Coronary artery (tissue), 2 donors: ENCODE measurements at places on chromosomes 16 and 17.

- DNase-seq: no peak
Measured at GRCh38 chr16:84739349-84740124, 39.7 kb downstream of the USP10 start.

GRCh38 chr16:24523569-24523968, 15.8 kb upstream of the RBBP6 start:
- DNase-seq: no peak

- no peak for DNase-seq
Measured at GRCh38 chr17:1907216-1907631, 77.4 kb downstream of the RPA1 start.

DNA sequence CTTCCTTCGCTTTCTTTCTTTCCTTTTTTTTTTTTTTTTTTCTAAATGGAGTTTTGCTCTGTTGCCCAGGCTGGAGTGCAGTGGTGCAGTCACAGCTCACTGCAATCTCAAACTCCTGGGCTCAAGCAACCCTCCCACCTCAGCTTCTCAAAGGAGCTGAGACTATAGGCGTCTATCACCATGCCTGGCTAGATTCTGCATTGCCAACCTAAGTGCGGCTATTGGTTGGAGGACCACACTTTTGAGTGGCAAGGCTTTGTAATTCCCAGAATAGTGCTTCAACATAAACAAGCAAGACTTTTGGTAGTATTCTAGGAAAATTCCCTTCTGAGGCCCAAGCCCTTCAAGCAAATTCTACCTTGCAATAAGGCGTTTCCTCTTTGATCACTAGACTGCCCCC, 107.8 kb downstream of the YPEL2 start:
- DNase-seq: no peak

- no peak for DNase-seq
Measured at GRCh38 chr17:65697661-65698060, 136.2 kb upstream of the AXIN2 start.

- DNase-seq: no peak
Measured at GRCh38 chr17:82860606-82861392, 21.0 kb upstream of the ZNF750 start.

- DNase-seq: no peak
Measured at GRCh38 chr16:24747441-24747840, 18.0 kb downstream of the TNRC6A start.

DNA sequence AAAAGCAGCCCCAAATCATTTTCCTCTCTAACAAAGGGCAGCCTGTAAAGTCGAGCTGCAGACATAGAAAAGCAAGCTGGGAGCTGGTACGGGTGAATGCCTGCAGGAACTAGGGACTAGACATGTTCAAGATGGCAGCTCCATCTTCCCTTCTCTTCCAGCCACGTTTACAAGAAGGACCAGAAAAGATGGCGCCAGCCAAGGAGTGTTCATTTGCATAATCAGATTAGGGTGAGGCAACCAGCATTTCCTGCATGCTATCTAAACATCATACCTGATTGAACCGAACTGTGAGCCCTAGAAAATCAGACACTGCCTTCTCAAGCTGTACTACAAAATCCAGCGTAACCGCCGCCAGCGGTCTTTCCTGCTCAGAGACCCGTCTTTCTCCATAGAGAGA, 896.8 kb downstream of the CDH11 start:
- no peak for DNase-seq

DNA sequence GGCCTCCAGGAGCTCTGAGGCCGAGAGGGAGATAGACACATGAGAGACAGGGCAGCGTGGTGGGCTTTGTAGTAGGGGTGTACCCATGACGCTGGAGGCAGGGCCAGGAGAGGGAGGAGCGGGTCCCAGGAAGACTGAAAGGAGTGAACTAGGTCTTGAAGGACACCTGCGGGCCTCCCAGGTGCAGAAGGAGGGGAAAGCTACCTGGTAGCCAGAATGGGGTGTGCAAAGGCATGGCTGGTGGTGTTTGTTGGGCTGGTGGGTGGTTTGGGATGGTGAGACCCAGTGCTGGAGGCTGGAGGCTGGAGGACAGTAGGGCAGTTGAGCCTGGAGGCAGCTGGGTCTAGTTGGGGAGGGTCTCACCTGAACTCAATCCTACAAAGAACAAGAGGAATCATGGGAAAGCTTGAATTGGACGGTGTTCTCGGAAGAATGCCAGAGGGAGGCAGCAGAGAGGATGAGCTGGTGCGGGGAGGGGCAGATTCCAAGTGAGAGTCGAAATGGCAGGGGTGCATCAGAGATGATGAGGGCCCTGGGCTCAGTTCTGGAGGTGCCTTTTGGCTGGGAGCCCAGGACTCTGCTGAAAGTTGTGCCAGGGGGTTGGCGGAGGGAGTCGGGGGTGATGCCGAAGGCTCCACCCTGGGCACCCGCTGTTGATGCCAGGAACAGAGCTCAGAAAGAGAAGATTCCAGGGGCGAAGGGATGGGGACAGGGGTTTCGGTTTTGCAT, 21.2 kb downstream of the C1QTNF1 start:
- DNase-seq: no peak

DNA sequence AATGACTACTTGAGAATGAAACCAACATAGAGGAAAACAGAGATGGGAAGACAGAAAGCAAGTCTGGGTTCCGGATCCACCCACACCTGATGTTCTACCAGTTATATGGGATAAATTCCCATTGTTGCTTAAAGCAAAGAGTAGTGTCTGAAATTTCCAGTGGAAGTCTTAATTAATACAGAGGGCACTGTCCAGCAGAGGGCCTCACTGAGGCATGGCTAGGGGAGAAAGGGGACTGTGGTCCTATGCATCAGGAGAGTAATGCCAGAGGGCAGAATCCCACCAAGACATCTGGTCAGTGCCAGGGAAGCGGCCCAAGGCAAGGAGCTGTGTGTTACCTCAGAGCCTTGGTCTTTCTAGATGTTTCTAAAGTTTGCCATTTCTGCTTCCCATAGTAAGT, 7.5 kb upstream of the UMOD start:
- DNase-seq: no peak

GRCh38 chr17:27873746-27874145, 19.4 kb downstream of the LYRM9 start:
- no peak for DNase-seq

- DNase-seq: peak; percentile 36
Measured at GRCh38 chr16:22646948-22647556, 136.4 kb downstream of the NPIPB5 start.
